ENCODE measurements at places on chromosomes 16 and 17.

GRCh38 chr17:56598466-56598865 lies 5.0 kb downstream of the NOG start:
- no peak for DNase-seq
- peaks cover 20% of the 10 kb centered on the region for H3K27me3 ChIP-seq
- peaks cover 68% of the 10 kb centered on the region for H3K4me1 ChIP-seq
- H3K4me3 ChIP-seq: no peak overlapping the region
- no peaks in the 10 kb centered on the region for H3K36me3 ChIP-seq

GRCh38 chr16:52383640-52384292 lies 163.2 kb downstream of the TOX3 start:
- no peak overlapping the region for H3K4me3 ChIP-seq
- H3K36me3 ChIP-seq: no peaks in the 10 kb centered on the region
- H3K27ac ChIP-seq: no peak overlapping the region
- no peaks in the 10 kb centered on the region for H3K27me3 ChIP-seq
- no peaks in the 10 kb centered on the region for H3K4me1 ChIP-seq

GRCh38 chr17:30212750-30213149 lies 22.7 kb downstream of the SLC6A4 start:
- H3K36me3 ChIP-seq: no peaks in the 10 kb centered on the region
- DNase-seq: no peak
- no peak overlapping the region for H3K27ac ChIP-seq
- H3K4me1 ChIP-seq: no peaks in the 10 kb centered on the region

GRCh38 chr17:72282439-72283029 lies 161.7 kb downstream of the SOX9 start:
- no peaks in the 10 kb centered on the region for H3K4me1 ChIP-seq
- H3K27ac ChIP-seq: no peak overlapping the region
- no peak for DNase-seq
- no peaks in the 10 kb centered on the region for H3K36me3 ChIP-seq

DNA sequence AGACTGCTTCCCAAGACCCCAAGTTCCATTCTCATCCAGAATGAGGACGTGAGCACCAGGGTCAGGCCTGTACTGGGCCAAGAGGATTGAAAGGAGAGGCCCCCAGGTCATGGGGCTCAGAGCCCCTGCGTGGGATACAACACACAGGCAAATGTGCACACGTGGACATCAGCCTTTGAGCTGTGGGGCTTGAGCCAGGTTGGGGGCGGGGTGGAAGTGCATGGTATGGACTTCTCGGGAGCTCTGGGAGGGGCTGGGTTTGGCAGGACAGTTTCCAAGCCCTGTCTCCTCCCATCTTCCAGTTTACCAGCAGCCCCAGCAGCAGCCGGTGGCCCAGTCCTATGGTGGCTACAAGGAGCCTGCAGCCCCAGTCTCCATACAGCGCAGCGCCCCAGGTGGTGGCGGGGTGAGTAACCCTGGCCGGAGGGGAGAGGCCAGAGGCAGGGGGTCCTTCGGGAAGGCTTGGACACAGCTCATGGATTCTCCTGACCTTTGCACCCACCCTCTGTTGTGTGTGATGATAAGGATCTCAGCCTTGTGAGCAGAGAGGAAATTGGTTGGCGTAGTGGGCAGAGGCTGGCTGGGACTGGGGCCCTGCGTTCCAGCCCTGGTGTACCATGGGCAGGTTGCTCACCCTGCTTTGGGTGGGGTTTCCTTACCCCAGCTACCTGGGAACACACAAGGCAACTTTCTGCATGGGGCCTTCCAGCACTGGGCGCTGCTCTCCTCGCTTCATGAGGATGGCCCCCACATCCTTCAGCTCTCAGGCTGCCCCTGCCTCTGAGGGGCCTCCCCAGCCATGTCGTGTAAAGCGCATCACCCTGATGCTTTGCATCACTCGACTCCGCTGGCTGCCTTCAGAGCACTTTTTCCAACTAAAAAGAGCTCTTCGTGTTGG lies 10.4 kb upstream of the LASP1NB start:
- DNase-seq: no peak
- H3K27me3 ChIP-seq: no peaks in the 10 kb centered on the region
- peaks cover 70% of the 10 kb centered on the region for H3K36me3 ChIP-seq

GRCh38 chr17:43011728-43012472 lies 5.3 kb downstream of the IFI35 start:
- no peaks in the 10 kb centered on the region for H3K27me3 ChIP-seq
- DNase-seq: no peak
- H3K4me3 ChIP-seq: no peak overlapping the region
- H3K27ac ChIP-seq: no peak overlapping the region
- peaks cover 23% of the 10 kb centered on the region for H3K36me3 ChIP-seq

DNA sequence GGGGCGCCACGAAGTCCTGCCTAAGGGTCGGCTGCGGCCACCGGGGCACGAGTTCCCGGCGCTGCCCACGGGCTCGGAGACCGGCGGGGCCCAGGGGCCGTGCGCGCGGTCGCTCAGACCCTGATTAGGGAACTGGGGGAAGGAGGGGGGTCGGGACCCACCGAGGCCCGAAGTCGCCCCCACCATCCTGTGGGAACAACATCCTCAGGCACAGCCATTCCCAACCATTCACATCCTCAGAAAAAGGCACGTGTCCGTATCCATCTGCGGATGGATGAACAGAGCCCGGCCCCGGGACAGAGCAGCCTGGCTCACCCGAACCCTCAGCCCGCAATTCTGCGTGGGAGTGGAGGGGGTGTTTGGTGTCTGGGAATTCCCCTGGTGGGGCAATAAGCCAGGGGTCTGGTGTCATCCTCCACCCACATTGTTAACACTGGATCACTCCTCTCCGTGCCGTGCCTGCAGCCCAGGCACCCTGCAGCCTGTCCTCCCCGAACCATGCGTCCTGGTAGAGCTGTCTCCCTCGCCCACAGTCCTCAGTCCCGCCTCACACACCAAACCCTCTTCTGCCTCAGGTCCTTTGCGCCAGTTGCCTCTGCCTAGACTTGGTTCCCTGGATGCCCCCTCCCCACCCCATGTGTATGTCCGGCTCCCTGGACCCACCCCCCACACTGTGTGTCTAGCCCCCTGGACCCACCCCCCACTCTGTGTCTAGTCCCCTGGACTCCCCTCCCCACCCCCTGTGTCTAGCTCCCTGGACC lies 789 bp upstream of the CCDC57 start:
- H3K27ac ChIP-seq: peak overlapping the region; percentile 58
- DNase-seq: peak; percentile 49
- H3K27me3 ChIP-seq: no peaks in the 10 kb centered on the region
- no peaks in the 10 kb centered on the region for H3K36me3 ChIP-seq
- H3K4me1 ChIP-seq: peaks cover 49% of the 10 kb centered on the region

- peaks cover 12% of the 10 kb centered on the region for H3K36me3 ChIP-seq
- DNase-seq: peak; percentile 49
- H3K27me3 ChIP-seq: no peaks in the 10 kb centered on the region
- H3K4me1 ChIP-seq: peaks cover 33% of the 10 kb centered on the region
- no peak overlapping the region for H3K27ac ChIP-seq
- H3K4me3 ChIP-seq: no peak overlapping the region
These were observed 36.2 kb downstream of the USP10 start for GRCh38 chr16:84735849-84736586.

DNA sequence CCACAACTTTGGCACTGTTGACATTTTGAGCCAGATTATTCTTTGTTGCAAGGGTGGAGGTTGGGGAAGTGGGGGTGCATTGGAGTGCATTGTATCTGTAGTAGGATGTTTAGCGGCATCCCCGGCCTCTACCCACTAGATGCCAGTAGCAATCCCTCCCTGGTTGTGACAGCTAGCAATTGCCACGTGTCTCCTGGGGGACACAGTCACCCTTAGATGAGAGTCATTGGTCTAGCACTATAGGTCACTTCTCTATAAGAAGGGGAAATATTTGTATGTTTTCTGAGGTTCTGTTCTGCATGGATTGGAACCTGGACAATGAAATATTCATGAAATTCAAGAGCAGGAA lies 32.4 kb downstream of the MSI2 start:
- no peaks in the 10 kb centered on the region for H3K36me3 ChIP-seq
- H3K27me3 ChIP-seq: no peaks in the 10 kb centered on the region
- H3K4me1 ChIP-seq: peaks cover 34% of the 10 kb centered on the region
- no peak for DNase-seq
- no peak overlapping the region for H3K27ac ChIP-seq
